ENCODE measurements at places on chromosomes 13 and 19.

- no peak for DNase-seq
These were observed 6.5 kb upstream of the SCEL start for GRCh38 chr13:77528834-77529500.

GRCh38 chr19:54532528-54532927 lies 29.9 kb downstream of the LAIR2 start:
- no peak for DNase-seq

DNA sequence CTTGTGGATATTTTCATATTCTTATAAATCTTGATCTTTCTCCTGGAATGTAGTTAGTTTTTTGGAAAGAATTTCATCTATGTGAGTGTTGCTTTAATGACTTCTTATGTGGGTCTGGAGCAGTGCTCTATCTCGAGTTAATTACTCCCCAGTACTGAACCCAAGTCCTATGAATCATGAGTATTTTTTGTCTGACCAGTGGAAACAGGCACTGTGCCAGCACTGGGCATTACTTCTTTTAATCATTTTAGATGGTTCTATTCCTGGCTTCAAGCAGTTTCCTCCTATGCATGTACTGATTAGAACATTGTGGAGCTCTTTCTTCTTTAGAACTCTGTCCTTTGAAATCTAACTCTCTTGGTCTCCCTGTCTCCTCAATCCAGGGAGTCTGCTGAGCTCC lies 466.3 kb downstream of the PCDH17 start:
- no peak for DNase-seq

- DNase-seq: no peak
These were observed 156.2 kb downstream of the SIPA1L3 start for GRCh38 chr19:38062959-38063761.

GRCh38 chr19:45693106-45693788 lies 781 bp downstream of the QPCTL start:
- DNase-seq: peak; percentile 57

GRCh38 chr19:28553005-28553404 lies 659.9 kb downstream of the UQCRFS1 start:
- DNase-seq: no peak

DNA sequence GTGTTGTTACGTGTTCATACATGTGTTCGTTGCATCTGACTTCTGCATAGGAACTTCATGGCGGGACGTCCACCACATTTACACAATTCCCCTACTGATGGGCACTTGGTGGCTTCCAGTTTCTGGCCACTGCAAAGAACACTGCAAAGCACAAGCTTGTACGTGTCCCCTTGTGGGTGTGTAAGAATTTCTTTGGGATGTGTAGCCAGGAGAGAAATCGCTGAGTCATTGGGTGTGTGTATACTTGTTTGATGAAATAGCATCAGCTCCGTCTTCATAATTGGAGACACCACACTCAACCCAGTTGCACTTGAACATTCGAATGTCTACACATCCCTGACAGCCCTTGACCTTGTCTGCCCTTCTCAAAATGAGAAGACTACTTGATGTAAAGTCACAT lies 19.2 kb downstream of the KLK5 start:
- DNase-seq: no peak

- no peak for DNase-seq
These were observed 172.7 kb upstream of the RNF113B start for GRCh38 chr13:98349731-98350305.

GRCh38 chr19:42140125-42140754 lies 8.0 kb upstream of the POU2F2 start:
- DNase-seq: no peak

GRCh38 chr13:99970651-99971575 lies 654 bp downstream of the ZIC5 start:
- no peak for DNase-seq

DNA sequence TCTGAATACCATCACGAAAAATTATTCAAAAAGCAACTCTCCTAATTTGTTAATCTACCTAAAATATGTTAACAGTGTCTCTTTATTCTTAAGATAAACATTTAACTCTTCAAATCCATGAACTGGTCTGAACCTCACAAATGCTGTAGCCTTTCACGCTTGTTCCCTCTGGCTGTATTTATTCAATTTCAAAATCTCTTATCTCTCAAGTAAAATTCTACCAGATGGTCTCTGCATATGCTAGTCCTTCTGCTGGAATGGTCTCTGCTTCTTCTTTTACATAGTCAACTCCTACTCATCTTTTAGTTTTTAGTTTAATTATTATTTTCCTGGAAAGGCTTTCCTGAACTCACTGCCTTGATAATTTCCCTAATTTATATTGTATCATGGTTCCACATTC lies 232.9 kb upstream of the PCDH20 start:
- no peak for DNase-seq

GRCh38 chr13:110015253-110015652 lies 228.9 kb upstream of the IRS2 start:
- DNase-seq: no peak

DNA sequence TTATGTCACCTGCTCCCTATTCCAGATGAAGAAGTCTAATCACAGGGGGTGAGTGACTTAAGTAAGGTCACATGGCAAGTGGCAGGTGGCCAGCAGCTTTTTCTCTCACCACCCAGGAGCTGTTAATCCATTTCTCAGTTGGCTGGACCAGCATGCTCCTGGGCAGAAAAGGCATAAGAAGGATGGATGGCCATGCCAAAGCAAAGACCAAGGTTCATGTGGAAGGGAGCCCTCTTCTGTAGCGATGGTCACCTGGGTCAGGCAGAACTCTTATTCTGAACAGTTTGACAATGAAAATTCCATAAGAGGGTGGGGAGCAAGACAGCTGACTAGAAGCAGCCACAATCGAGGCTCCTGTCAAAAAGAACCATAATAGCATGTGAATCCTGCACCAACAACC lies 538.1 kb downstream of the SUCLA2 start:
- DNase-seq: no peak

DNA sequence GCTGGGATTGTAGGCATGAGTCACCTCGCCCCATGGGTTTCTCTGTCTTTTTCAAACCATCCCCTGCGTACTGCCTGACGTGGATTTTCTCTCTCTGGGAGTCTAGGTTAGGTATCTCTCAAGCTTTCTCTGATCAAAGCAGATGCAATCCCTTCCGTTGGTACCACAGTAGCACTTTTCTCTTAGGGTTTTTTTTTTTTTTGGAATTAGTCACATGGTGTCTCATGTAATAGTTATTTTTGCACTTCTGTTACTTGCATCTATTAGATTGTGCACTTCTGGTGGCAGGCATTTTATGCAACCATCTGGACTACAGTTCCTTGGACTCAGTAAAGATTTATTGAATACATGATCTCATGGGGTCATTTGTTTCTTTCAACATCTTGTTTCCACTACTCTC lies 72.1 kb downstream of the GPC6 start:
- DNase-seq: no peak

DNA sequence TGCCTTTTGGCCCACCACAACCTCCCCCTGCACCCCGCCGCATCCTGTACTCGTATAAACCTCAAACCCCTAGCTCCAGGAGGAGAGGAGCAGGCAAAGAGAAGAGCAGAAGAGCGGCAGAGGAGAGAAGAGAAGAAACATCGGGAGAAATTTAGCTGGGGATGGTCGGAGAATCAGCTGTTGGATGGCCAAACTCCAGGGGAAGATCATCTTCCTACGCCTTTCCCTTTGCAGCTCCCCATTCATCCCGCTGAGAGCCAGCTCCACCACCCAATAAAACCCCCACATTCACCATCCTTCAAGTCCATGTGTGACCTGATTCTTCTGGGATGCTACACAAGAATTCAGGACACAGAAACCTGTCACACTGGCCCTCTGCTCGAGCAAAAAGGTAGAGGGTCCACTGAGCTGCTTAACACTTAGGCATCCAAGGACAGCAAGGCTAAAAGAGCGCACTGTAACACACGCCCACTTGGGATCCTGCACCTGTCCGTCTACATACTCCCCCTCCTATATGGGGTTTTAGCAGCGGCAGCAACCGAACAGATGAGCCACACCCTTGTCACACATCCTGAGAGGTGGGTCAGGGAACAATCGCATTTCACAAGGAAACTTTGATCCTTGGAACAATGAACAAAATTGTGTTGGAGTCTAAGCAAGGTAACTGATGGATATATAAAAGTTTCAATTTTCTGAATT lies 51.6 kb upstream of the MIR17HG start:
- DNase-seq: no peak

DNA sequence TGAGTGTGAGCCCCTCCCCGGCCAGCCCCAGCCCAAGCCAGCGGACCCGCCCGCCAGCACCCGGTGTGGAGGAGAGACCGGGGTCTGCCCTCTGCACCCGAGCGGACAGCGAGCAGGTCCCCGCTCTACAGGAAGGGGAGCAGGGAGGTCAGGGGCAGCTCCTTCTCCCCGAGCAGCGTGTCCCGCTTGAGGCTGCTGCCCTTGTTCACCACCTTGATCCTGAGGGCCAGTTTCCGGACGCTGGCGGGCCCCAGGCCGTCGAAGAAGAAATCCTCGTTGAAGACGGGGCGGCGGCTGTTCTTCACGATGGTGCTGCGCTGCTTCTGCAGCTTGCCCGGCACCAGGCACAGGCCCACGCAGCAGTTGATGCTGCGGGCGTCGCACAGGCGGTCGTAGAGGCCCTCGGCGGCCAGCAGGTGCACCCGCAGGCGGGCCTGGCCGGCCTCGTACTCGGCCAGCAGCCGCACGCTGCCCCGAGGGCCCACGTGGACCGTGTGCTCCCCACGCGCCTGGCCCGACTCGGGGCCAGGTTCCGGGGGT lies 1.9 kb downstream of the C2CD4C start:
- no peak for DNase-seq

GRCh38 chr19:41479757-41480191 lies 36.8 kb downstream of the ERICH4 start:
- no peak for DNase-seq

- no peak for DNase-seq
These were observed 20.0 kb downstream of the ELL start for GRCh38 chr19:18501832-18502231.
